ENCODE measurements at places on chromosomes 1 and 21.
A peak's percentile ranks its signal among the peaks of the same experiment; 100 is the strongest.

- no peak for DNase-seq
These were observed 5.5 kb downstream of the C1QB start for GRCh38 chr1:22658385-22659163.

- DNase-seq = no peak
These were observed 319.2 kb upstream of the RUNX1 start for GRCh38 chr21:35368326-35368725.

- peak; percentile 91 for DNase-seq
These were observed 8.6 kb upstream of the EPHA2 start for GRCh38 chr1:16164213-16165072.

DNA sequence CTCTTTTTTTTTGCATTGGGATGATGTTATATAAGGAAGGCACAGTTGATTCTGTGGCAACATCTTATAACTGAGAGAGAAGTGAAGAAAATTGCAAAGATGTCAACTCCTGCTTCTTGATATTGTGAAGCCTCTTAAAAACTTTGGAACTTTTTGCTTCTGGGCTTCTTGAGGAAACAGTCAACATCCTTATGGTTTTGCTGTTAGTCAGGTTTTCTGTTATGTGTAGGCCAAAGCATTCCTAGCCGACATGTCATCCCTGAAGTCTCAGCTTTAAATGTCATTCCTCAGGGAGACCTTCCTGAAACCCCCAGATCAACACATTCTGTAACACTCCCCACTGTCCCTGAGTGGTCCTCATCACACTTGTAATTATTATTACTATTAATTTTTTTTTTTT lies 12.6 kb downstream of the FALEC start:
- peak; percentile 64 for DNase-seq

- DNase-seq = no peak
These were observed 13.5 kb upstream of the SPATA1 start for GRCh38 chr1:84492726-84493125.

DNA sequence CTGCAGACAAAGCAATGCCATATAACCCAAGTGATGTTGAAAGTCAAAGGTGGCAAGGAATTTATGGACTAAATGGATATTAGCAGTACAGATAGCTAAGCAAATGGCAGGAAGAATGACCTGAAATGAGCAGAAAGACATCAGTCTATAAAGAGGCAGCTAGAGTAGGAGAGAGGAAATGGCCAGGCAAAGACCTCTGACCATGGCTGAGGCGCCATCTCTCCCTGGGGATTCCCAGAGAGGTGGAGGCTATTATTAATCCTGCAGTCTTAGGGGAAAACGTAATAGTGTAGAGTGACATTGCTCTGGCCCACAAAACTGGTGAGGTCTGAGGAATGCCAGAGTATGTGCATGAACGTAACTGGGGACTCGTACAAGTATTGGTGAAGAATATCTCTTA lies 563.6 kb upstream of the PRMT6 start:
- no peak for DNase-seq

GRCh38 chr1:52057876-52058415 lies 1.9 kb downstream of the BTF3L4 start:
- DNase-seq = peak; percentile 14

DNA sequence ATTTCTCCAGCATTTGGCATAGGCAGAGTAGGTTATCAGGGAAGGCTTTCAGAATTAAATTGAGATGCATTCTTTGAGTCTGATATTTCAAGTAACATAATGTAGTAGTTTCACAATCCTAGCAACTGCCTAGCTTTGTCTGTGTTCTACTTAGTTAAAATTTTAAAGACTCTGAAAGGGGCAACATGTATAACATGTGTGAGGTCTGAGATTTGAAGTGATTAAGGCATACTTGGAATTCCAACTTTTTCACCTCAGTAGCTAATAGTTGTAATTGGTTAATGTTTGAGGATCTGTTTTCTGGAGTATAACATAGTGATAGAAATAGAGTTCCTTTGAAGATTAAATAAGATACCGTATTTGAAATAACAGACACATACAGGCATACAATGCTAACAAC lies 335.2 kb upstream of the BEND5 start:
- no peak for DNase-seq

- DNase-seq = no peak
These were observed 33.1 kb upstream of the TMEM51 start for GRCh38 chr1:15120251-15120945.

DNA sequence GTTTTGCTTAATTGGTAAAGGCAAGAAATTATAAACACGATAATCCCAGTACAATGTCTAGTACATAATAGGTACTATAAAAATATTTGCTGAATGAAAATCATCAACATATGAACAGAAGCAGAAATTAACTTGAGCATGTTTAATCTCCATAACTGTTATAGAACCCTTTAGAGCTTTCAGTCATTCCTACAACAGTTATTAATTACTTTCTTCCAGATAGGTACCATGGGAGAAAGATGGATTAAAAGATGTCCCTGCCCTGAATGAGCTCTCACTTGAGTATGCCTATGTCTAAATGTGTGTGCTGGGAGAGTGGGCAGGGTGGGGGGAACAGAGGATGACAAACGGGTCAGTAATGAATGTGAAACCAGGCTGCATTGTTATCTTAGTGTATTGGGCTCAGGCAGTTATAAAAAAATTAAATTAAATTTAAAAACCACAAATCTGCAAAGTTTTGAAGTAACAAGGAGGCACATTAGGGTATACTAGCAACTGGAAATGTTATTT lies 2.4 kb downstream of the EPS15 start:
- peak; percentile 14 for DNase-seq

DNA sequence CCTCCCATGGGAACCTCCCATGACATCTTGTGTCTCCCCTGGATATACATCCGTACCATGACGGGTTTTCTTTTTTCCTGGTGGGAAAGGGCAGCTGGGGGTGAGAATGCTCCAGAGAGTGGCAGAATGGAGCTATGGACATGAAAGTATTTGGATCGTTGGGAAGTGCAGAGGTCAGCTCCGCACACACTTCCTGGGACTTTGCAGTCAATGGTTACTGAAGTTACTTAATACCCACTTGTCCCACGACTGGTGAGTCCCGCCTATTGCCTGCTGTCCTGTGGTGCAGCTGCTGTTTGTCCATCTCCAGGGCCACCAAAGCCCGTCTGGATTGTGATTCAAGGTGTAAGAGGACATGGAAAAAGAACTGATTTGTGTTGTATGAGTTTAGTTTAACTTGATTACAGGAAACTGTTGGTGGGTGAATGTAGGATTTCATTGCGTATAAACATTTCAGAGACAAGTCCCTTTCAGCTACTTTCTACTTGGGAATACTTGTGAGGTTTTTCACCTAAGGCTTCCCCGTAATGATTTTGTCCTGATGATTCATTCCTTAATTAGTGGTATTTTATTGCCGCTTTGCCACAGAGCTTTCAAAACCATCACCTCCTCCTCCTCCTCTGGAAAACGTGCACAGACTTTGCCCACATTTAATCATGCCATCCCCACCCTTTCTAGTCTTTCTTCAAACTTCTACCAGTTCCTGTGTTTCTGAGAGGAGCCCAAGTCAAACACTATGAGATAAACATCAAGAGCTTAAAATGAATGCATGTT lies 308.8 kb downstream of the KIF26B start:
- no peak for DNase-seq

- no peak for DNase-seq
These were observed 18.0 kb downstream of the CLCA2 start for GRCh38 chr1:86441997-86442396.

- no peak for DNase-seq
These were observed 40.6 kb downstream of the TNNT2 start for GRCh38 chr1:201336711-201337450.

GRCh38 chr1:109206339-109206738 lies 7.4 kb upstream of the SARS1 start:
- no peak for DNase-seq

- no peak for DNase-seq
These were observed 4.5 kb upstream of the SRSF10 start for GRCh38 chr1:23984417-23985186.

- DNase-seq = no peak
These were observed 10.2 kb downstream of the RPS6KC1 start for GRCh38 chr1:213061263-213061662.

DNA sequence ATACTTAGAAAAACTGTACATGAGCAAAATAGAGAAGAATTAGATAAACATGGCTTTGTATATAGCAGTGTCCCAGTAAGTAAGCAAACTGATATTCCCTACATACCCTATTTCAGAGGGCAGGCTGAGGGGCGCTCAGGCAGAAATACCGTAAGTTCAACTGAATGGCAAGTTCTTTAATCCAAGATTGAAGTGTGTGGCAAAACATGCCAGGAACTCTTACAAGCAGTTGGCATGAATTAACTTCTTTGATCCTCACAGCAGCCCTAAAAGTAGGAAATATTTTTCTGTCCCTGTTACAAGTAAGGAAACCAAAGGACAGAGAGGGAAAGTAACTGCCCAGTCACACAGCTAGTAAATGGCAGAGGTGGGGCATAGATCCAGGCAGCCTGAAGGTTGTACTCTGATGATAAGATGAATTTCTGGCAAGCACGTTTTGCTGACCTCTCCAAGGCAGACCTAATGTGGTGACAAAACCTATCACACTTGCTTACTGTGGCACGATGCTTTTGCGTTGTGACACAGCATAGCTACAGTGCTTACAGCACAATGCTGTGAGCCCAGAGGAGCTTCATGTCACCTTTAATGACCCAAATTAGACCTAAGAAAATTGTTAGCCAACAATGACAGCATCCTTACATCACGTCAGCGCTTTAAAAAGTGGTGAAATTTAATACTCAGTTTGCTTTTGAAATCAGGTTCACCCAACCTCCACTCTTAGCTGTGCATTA lies 35.0 kb upstream of the THEM4 start:
- peak; percentile 21 for DNase-seq

- DNase-seq = no peak
These were observed 171.5 kb upstream of the IRF2BP2 start for GRCh38 chr1:234781241-234782065.

GRCh38 chr1:36691374-36691773 lies 208.7 kb upstream of the CSF3R start:
- no peak for DNase-seq

GRCh38 chr1:244341455-244342450 lies 110.0 kb downstream of the ADSS2 start:
- no peak for DNase-seq

- no peak for DNase-seq
These were observed 180.1 kb downstream of the EDEM3 start for GRCh38 chr1:184574588-184574987.
